NCI-H1694 (cell line): ENCODE measurements at places on chromosomes 12 and 14.

DNA sequence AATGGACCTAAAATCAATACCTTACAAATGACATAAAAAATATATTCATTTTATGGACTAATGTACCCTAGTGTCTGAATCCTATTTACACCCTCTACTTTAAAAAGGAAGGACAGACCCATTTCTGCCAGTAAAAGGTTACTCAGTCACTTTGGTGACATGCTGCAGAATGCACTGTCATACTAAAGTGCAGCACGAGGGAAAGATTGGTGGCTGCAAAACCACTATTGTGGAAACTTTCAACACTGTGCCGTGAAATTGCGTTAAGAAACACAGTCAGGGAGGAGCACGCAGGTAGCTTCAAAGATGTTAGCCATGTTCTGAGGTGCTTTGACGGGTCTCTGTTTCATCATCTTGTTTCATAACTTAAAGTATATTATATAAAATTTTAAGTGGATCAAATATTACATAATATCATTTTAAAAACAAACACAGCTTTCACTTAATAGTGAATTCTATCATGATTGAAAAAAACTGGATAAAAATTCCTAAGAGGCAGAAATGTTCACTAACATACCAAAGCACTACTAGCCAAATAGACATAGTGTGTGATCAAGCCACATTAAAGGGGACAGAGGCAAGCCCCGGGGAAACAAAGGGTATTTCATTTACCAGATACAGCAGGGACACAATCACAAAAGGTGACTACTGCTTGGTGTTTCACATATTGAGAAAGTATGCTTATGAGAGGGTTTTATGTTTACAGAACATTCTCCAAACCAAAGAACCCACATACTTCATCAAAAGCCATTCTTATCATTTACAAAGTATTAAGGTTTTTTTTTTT lies 330.8 kb upstream of the SOX5 start:
- DNase-seq: no peak

GRCh38 chr14:66087231-66087630 lies 398.9 kb upstream of the CCDC196 start:
- DNase-seq: no peak

DNA sequence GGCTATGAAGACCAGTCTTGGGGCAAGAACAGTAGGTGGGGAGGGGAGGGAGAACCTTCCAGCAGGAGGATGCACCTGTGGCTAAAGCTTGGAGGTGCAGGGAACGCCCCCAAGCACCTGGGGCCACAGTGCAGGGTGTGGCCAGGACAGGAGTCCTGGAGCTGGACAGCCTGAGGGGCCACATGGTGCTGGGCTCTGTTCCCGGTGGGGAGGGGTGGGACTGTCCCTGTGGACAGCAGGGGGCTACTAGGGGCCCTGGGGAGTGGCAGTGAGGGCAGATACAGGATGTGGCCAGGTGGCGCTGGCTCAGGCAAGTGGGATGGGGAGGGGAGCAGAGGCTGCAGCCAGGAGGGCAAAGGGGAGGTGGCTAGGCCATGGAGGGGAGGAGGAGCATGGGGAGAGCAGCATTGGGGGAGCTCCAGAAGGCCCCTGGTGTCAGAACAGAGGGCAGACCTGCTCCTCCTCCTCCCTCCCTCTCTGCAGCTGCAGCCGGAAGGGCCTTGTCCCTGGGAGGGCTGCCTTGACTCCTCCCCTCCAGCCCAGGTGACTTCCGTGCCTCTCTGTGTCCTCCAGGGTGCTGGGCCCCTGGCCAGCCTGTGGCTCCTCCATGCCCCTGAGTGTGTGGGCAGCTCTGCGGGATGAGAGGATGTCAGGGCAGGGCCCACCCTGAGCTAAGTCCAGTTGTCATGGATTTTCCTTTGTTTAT lies 68.4 kb upstream of the DLK1 start:
- DNase-seq: no peak

DNA sequence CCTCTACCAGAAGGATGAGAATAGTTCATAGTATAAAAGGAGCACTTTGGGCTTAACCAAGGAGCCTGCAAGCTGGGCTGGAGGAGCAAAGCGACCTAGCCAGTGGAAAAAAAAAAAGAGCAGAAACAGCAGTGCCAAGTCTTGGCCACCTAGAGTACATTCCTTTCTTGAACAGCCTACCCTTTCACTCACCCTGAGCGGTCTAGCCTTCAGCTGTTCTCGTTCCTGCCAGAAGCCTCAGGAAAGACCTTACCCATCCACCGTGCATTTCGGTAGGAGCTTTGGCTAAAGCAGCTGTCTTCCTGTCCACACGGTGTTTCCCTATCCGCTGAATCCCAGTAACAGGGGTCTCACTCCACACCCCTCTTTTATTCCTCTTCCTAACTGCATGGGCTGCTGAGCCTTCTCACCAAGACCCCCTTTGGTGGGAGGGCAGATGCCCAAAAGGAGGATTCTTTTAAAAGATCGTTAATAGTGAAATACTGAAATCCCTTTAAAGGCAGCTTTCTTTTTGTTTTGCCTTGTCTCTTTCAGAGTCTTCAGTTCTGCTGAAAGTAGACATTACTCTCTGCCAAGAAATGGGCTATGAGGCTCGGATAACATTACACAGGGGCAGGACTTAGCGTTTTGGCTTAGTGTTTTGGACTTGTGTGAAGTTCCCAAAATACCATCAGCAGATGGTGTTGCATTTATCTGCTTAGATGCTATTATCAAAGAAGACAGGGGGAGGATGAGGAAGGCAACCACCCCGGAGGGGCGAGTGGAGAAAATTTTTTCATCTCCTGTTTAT lies 88.5 kb upstream of the METAP2 start:
- no peak for DNase-seq

DNA sequence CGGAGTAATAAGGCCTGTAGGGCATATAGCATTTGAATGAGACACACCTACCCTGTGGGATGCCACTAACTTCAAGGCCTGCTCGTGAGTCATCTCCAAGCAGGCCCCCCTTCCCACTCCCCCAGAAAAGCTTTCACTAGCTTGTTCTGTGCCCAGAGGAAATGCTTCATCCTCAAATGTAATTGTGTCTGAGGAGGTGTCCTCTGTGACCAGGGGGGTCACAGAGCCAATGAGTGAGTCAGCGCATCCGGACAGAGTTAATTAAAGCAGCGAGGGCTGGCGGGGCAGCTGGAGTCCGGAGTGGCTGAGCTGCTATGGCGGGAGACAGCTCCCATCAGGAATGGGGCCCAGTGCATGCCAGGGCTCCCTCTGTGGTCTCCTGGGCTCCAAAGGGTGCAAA lies 27.0 kb upstream of the ESRRB start:
- no peak for DNase-seq

DNA sequence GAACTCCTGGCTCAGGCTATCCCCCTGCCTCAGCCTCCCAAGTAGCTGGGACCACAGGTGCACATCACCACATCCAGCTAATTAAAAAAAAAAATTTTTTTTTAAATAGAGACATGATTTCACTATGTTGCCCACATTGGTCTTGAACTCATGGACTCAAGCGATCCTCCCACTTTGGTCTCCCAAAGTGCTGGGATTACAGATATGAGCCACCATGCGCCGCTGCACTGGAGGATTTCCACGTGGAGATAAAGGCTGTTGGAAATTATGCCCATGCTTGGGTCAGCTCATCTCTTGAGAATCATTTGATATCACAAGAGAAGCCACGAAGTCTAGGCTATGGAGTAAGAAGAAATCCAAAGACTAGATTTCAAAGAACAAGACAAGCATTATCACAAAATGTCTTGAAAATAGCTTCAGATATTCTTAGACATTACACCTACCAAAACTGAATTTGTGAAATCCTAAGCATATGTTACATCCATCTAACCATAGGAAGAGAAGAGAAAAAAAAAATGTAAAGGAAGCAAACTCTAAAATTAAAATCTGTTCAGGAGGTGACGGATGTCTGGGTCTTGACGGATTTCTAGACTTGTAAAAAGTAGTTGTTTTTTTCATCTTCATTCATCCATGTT lies 99.1 kb downstream of the PTPN11 start:
- DNase-seq: no peak

GRCh38 chr12:59710004-59710628 lies 114.3 kb downstream of the SLC16A7 start:
- DNase-seq: no peak

DNA sequence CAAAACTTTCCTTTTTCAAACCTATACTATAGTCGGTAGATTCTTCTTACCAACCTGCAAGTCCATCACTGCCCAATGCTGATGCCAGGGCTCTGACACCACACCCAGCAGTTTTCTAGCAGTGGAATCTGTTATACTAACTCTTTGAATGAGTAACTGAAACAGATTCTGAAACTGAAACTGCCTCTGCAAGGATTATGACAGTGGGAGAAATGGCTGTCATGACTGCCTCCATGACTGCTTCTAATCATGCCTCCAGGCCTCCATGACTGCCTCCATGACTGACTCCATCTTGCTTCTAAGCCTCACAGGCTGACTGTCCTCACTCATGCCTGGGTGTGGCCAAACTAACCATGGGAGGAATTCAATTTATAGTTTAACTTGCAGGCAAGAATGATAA lies 29.4 kb upstream of the OXA1L start:
- DNase-seq: no peak
